Activated CD4-positive, alpha-beta T cell treated with anti-CD3 and anti-CD28 coated beads for 24 hours (primary cell): ENCODE measurements at places on chromosomes 13 and 19.

GRCh38 chr19:40633207-40633606, 32.0 kb downstream of the LTBP4 start:
- DNase-seq = no peak

- DNase-seq = no peak
Observed at GRCh38 chr19:14425696-14426138, 6.6 kb upstream of the DDX39A start.

DNA sequence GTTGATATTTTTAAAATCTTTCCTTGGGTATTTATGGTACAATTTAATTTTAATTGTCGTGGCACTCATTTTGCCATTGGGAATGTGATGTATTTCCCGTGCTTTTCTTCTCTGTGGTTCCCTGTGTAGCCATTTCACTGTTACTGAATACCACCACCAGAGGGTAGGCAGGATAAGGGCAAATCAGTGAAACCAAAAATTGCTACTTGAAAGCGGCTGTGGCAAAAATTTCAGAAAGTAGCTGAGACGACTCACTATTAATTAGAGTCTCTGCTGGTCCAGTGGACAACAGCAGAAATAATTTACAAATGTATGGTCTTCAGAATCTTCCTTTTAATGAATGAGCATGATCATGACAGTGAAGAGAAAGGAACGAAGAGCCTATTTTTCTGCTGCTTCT, 34.4 kb upstream of the MIR17HG start:
- DNase-seq = no peak

GRCh38 chr13:92590503-92590908, 636.1 kb upstream of the GPC6 start:
- DNase-seq = no peak

GRCh38 chr13:67052550-67053490, 177.3 kb downstream of the PCDH9 start:
- no peak for DNase-seq

DNA sequence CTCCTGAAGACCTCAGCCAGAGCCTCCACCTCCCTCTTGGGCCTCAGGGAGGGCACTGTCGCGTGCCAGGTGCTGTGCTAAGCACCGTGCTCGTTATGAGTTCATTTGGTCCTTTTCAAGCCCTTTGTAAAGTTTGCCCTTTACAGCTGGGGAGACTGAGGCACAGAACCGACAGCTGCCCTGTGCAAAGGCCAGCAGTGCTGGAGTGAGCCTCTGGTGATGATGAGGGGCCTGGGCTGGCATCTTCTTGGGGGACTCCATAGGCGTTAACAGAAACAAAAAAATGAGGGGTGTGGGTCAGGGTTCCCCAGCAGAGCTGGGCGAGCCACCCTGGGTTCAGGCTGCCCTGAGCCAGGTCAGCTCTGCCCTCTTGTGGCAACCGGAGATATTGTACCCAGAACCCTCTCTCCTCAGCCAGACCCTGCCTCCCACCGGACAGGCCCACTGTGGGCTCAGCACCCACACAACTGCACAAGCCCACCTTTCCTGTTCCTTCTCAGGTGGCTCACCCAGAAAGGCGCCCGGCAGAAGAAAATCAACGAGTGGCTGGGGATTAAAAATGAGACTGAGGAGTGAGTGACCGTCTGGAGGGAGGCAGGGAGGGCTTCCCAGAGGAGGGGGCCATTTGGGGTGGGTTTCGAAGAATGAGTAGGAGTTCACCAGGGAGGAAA, 5.5 kb upstream of the IFI30 start:
- no peak for DNase-seq

DNA sequence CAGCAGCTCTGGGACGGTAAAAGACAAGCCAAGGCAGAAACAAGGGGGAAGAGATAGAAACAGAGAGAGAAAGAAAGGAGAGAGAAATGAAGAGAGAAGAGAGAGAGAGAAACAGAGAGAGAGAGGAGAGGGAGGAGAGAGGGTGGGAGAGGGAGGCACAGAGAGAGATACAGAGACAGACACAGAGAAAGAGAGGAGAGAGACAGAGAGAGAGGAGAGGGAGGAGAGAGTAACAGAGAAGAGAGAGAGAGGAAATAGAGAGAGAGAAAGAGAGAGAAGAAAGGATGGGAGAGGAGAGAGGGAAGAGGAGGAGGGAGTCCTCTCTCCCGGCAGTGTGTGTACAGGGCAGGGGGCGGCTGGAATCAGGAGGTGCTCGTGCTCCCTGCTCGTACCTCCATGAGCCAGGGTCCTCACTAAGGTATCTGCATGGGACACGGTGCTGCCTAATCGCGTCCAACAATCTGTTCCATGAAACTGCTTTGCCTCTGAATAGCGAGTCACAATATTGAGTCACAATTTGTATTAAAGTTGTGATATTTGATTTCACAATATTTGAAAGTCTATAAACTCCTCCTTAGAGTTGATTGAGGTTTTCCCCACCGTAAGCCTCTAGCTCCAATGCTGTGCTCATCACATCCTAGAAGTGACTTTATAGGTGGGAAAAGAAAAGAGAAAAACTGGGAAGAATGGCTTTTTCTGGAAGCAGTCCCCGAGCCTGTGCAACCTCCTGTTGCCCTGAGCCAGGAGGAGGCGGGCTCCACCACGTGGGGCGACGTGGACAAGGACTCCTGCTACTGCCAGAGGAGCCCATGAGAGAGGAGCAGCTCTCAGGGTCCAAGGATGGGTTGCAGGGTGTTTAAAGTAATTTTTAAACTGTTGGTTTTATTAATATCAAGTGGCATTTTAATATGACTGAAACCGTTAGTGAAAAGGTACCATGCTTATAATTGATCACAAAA, 81.7 kb upstream of the ARHGEF7 start:
- no peak for DNase-seq

DNA sequence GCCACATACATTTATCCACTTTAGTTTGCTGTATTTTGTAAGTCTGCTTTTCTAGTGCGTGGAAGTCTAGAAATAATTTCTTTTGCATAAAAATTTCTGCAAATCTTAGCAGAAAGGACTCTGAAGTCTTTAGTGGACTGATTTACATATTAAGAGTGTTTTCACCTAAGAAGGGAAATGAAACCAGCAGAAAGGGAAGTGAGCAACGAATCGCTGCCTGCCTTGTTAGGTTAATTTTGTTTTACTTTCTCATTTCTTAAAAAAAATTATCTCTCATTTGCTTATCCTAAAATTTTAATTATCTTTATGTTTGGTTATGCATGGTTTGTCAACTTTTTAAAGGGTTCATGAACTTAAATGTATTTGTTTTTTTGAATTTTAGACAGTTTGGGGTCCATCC, 767 bp upstream of the GPR18 start:
- DNase-seq = no peak

GRCh38 chr19:53579518-53579917, 41.6 kb downstream of the ZNF331 start:
- no peak for DNase-seq

GRCh38 chr13:106906426-106906996, 338.6 kb upstream of the ARGLU1 start:
- no peak for DNase-seq

GRCh38 chr19:44692379-44692721, 6.6 kb upstream of the CEACAM16 start:
- DNase-seq = no peak

DNA sequence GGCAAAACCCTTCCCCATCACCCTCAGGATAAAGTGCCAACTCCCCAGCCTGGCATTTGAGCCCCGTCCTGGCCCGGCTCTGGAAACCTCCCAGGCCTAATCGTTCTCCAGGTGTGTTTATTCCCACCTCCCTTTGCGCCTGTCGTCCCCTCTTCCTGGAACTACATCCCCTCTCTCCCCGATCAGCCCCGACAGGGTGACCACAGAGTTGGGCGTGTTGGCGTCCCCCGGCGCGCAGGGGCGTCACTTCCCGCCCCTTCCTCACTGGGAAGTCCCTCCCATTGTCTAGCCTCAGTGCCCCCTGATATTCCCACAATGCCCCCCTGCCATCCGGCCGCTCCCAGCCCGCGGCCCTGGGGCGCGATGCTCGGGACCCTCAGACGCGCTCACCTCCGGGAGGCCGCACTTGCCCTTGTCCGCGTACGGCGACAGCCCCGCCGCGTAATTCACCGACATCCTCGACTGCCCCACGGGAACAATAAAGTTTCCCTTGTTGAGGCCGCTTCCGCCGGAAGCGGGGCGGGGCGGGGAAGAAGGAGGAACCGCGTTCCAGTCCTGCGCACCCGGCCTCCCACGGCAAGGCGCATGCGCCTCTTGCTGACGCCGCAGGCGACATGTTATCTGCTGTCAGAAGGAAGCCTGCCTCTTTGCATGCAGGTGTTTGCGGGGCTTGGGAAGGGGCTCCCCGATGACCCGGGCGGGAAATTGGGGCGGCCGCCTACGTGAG, at the start of the genes ANKRD24 and SIRT6:
Gene ANKRD24, plus strand, starts transcription at position 606 of the 727 bp plus-strand sequence. CDS start 3,737 bp downstream, outside the sequence.
Gene SIRT6, minus strand, starts transcription at position 480 of the 727 bp plus-strand sequence. Its CDS starts 24 bp downstream, at position 456.
- peak; percentile 93 for DNase-seq

DNA sequence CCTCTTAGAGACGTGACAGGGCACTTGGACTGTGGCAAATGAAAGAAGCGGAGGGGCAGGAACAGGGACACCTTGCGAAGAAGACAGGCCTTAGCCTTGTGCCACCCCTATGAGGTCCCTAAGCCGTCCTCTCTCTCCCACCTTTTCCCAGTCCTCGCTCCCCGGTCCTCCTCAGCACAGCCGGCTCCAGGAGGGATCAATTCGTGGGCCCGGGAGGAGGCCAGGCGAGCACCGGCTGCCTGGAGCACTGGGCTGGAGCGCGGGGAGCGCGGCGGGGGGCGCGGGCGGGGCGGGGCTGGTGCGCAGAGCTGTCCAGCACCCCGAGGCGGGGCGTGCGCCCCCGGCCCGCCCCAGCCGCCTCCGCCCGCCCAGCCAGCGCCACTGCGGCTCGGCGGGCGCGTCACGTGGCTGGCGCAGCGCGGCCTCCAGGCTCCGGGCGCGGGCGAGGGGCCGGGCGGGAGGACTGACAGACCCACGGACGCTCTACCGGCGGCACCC, at the start of gene LRP3:
Gene LRP3, plus strand, starts transcription at position 466 of the 498 bp plus-strand sequence. CDS start 456 bp downstream, outside the sequence.
- DNase-seq = no peak

GRCh38 chr13:110525328-110526319, 35.9 kb downstream of the RAB20 start:
- DNase-seq = no peak

- DNase-seq = peak; percentile 60
Observed at GRCh38 chr19:7705387-7706187, 3.7 kb upstream of the FCER2 start.

GRCh38 chr13:102907886-102908515, 62.2 kb downstream of the ERCC5 start:
- no peak for DNase-seq

GRCh38 chr13:98181111-98181815, 4.2 kb upstream of the RNF113B start:
- DNase-seq = no peak

GRCh38 chr19:16626796-16627192, 1.2 kb downstream of the MED26 start:
- DNase-seq = no peak

GRCh38 chr19:3315676-3315973, 50.8 kb upstream of the NFIC start:
- DNase-seq = no peak

GRCh38 chr19:19224852-19225494, 13.2 kb downstream of the NCAN start:
- peak; percentile 72 for DNase-seq
